Left ventricle myocardium inferior (tissue), 1 donor: ENCODE measurements at places on chromosomes 13 and 19. TPM values are rescaled to one million over a fixed set of nuclear protein-coding genes. Genes with fewer than 3 reads are reported as not detected.

GRCh38 chr13:30985637-30986205 is 53.3 kb downstream of the TEX26 start:
- no peaks in the 10 kb centered on the region for H3K36me3 ChIP-seq
- peaks cover 31% of the 10 kb centered on the region for H3K27me3 ChIP-seq
- H3K4me3 ChIP-seq: no peak overlapping the region
- H3K4me1 ChIP-seq: no peaks in the 10 kb centered on the region
- H3K27ac ChIP-seq: no peak overlapping the region
- DNase-seq: no peak

- DNase-seq: no peak
- H3K36me3 ChIP-seq: peaks cover 26% of the 10 kb centered on the region
- no peak overlapping the region for H3K27ac ChIP-seq
- no peaks in the 10 kb centered on the region for H3K27me3 ChIP-seq
- H3K4me1 ChIP-seq: peaks cover 42% of the 10 kb centered on the region
Measured at GRCh38 chr19:3622224-3622623, 4.4 kb downstream of the CACTIN start.

DNA sequence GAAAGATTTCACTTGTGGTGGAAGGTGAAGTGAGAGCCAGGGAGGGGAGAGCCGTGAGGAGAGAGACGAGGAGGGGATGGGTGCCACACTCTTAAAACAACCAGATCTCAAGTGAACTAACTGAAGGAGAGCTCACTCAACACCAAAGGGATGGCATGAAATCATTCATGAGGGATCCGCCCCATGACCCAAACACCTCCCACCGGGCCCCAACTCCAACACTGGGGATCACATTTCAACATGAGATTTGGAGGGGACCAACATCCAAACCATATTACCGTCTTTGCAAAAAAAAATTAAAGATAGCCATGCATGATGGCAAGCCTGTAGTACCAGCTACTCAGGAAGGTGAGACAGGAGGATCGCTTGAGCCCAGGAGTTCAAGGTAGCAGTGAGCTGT is 34.9 kb upstream of the POP4 start:
- no peak overlapping the region for H3K4me3 ChIP-seq
- no peaks in the 10 kb centered on the region for H3K4me1 ChIP-seq
- H3K27ac ChIP-seq: no peak overlapping the region
- DNase-seq: no peak
- peaks cover 92% of the 10 kb centered on the region for H3K27me3 ChIP-seq

DNA sequence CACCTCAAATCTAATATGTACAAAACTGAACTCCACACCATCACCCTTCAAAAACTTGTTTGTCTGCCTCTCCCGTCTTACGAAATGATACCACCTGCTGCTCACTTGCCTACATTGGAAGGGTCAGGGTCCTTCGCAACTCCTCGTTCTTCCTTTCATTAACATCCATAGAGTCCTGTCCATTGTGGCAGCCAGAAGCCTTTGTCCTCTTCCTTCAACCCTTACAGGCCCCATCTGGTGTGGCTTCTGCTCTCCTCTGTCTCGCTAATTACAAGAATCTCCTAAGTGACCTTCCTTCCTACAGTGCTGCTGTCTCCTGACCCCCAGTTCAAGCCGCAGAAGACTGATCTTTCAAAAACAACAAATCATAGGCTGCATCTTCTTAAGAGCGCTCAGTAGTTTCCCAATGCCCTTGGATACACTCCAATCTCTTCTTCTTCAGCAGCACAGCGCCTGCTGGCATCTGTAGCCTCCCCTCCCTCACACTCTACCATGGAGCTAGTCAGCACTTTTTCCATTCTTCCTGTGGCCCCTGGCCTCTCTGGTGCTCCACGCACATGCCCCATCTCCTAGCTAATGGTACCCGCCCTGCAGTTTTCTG is 382.7 kb downstream of the LIG4 start:
- H3K4me1 ChIP-seq: no peaks in the 10 kb centered on the region
- H3K27ac ChIP-seq: no peak overlapping the region

ERICH6B gene
- not detected for total RNA-seq

GRCh38 chr13:39405596-39406205 is 197.3 kb downstream of the LHFPL6 start:
- DNase-seq: no peak
- H3K27me3 ChIP-seq: no peaks in the 10 kb centered on the region
- no peaks in the 10 kb centered on the region for H3K36me3 ChIP-seq
- H3K4me1 ChIP-seq: peaks cover 94% of the 10 kb centered on the region

GRCh38 chr19:6271721-6272410 is 7.9 kb downstream of the MLLT1 start:
- peak overlapping the region; percentile 56 for H3K4me3 ChIP-seq
- peak overlapping the region; percentile 93 for H3K27ac ChIP-seq
- DNase-seq: peak; percentile 93
- peaks cover 32% of the 10 kb centered on the region for H3K36me3 ChIP-seq
- H3K27me3 ChIP-seq: no peaks in the 10 kb centered on the region

- H3K27me3 ChIP-seq: no peaks in the 10 kb centered on the region
- no peak overlapping the region for H3K4me3 ChIP-seq
- peaks cover 39% of the 10 kb centered on the region for H3K4me1 ChIP-seq
- peaks cover 7% of the 10 kb centered on the region for H3K36me3 ChIP-seq
- no peak for DNase-seq
Measured at GRCh38 chr13:51396352-51396751, 56.5 kb downstream of the INTS6 start.

MEIOSIN gene
- total RNA-seq: not detected

IGLON5 gene
- not detected for total RNA-seq

DNA sequence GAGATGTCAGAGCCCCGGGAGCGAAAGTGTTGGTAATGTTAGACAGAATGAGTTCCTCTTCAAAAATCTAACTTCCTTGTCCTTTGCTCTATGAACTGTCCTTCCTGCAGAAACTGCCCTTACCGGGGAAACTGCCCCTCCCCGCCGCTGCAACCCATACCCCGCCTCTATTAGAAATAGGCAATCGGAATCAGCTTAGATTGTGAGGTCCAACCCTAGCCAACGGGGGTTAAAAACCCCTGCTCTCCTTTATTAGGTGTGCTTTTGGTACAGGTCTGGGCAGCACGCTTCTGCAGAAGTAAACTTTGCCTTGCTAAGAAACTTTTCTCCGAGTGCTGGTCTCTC is 11.5 kb upstream of the CAPNS1 start:
- no peaks in the 10 kb centered on the region for H3K27me3 ChIP-seq
- H3K36me3 ChIP-seq: peaks cover 26% of the 10 kb centered on the region
- H3K27ac ChIP-seq: peak overlapping the region; percentile 94

DNA sequence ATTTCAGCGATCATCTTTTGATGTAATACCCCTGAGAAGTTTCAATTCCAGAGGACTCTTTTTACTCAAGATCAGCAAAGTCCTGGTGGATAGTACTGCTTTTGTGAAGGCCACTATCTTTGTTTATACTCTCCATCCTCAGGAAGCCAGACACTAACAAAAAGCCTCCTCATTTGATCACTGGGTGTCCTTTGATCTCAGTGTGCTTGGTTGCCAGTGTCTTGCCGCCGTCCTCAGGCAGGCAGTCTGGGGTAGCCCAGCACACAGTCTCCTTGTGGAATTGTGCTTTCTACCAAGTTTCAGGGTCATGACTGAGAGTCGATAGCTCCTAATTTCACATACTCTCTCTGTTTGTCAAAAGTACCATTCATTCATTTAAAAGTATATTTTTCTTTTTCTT is 762.2 kb downstream of the EFNB2 start:
- no peak overlapping the region for H3K27ac ChIP-seq
- H3K36me3 ChIP-seq: no peaks in the 10 kb centered on the region
- no peaks in the 10 kb centered on the region for H3K4me1 ChIP-seq
- H3K4me3 ChIP-seq: no peak overlapping the region

C1QTNF9 gene
- total RNA-seq: 3.0 TPM

DNA sequence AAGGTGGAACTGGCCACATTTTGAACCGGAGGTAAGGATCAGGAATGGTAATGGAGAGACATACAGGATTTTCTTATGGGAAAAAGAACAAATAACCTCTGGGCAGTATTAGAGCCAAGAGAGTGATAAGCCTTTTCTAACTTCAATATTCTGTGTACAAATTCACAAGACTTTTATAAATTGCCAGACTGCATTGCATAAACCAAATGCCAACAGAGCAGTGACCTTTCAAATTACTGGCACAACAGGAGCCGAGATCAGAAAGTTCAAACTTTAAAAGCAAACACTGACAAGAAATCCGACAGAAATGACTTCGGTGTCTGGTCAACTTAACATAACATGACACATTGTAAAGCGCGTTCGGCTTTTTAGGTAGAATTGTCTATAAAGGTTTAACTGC is 737.1 kb downstream of the GPC5 start:
- no peak overlapping the region for H3K4me3 ChIP-seq
- DNase-seq: no peak
- no peaks in the 10 kb centered on the region for H3K36me3 ChIP-seq
- no peaks in the 10 kb centered on the region for H3K27me3 ChIP-seq

NLRP5 gene
- not detected for total RNA-seq

GRCh38 chr13:113495494-113496210 is 5.1 kb upstream of the DCUN1D2 start:
- peak overlapping the region; percentile 95 for H3K27ac ChIP-seq
- H3K36me3 ChIP-seq: peaks cover 50% of the 10 kb centered on the region
- H3K4me3 ChIP-seq: peak overlapping the region; percentile 41
- DNase-seq: no peak

GRCh38 chr13:38417727-38418126 is 68.1 kb downstream of the UFM1 start:
- DNase-seq: no peak
- H3K4me1 ChIP-seq: peaks cover 18% of the 10 kb centered on the region
- H3K4me3 ChIP-seq: no peak overlapping the region

GRCh38 chr19:4774136-4774535 is 17.4 kb upstream of the FEM1A start:
- no peak overlapping the region for H3K4me3 ChIP-seq
- no peak for DNase-seq
- H3K4me1 ChIP-seq: no peaks in the 10 kb centered on the region
- no peak overlapping the region for H3K27ac ChIP-seq
- no peaks in the 10 kb centered on the region for H3K36me3 ChIP-seq
- peaks cover 27% of the 10 kb centered on the region for H3K27me3 ChIP-seq

- peaks cover 49% of the 10 kb centered on the region for H3K4me1 ChIP-seq
- DNase-seq: no peak
- peaks cover 91% of the 10 kb centered on the region for H3K27me3 ChIP-seq
- H3K4me3 ChIP-seq: peak overlapping the region; percentile 50
- no peak overlapping the region for H3K27ac ChIP-seq
- H3K36me3 ChIP-seq: no peaks in the 10 kb centered on the region
Measured at GRCh38 chr19:10421240-10422045, 1.1 kb downstream of the PDE4A start.

GRCh38 chr13:77740097-77740735 is 42.7 kb downstream of the SLAIN1 start:
- peaks cover 1% of the 10 kb centered on the region for H3K4me1 ChIP-seq
- no peak overlapping the region for H3K4me3 ChIP-seq
- H3K27ac ChIP-seq: no peak overlapping the region
- DNase-seq: no peak
- no peaks in the 10 kb centered on the region for H3K27me3 ChIP-seq

SYCN gene
- total RNA-seq: not detected

GRCh38 chr13:69324090-69324886 is 783.3 kb upstream of the ATXN8OS start:
- H3K4me3 ChIP-seq: no peak overlapping the region
- DNase-seq: no peak
- no peak overlapping the region for H3K27ac ChIP-seq
- no peaks in the 10 kb centered on the region for H3K36me3 ChIP-seq

DNA sequence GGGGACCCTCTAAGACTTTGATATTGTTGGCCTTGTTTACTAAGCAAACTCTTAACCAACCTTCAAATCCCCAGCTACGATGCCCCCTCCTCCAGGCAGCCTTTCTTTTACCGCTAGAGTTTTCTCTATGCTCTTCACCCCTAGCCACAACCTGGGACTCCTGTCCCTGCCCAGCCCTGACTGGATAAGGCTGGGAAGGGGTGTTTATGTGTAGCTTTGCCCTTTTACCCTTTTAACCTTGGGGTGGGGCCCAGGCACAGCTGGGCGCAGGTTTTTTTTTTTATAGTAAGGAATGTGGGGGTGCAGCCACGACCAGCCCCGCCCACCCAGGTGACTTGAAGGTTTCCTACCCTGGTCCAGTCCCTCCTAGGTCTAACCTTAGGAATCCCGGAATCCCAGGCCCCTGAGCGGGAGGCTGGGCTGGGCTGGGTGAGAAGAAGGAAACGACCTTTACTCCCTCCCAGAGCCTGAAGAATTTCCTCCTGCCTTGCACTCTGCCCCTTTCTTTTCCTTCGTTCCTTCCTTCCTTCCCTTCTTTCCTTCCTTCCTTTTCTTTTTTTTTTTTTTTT is 12.2 kb downstream of the TJP3 start:
- peaks cover 72% of the 10 kb centered on the region for H3K27me3 ChIP-seq
- H3K36me3 ChIP-seq: no peaks in the 10 kb centered on the region
- no peak overlapping the region for H3K4me3 ChIP-seq
- no peak overlapping the region for H3K27ac ChIP-seq
- DNase-seq: no peak

DNA sequence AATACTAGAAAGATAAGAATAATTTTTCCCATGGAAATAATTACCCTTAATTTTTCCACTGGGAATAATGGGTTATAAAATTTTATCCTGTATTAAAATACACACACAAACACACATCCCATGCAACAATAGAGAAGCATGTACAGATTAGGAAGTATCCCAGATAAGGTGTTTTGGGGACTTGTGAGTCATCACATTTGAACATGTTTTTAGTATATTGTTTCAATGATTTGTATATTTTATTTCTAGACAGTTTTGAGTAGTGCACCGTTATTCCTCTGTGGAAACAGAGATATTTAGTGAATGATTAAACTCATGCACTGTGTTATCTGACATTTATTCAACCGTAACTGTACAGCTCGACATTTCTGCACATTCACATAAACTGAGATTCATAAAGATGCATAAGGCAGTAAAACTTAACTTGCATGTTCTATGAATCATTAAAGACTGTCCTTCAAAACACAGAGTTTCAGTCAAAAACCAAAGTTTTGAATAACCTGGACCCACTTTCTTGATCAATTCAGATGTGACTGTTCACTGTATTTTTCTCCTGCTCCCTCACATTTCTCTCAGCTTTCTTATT is 30.1 kb downstream of the KLF12 start:
- H3K27me3 ChIP-seq: no peaks in the 10 kb centered on the region
- DNase-seq: no peak
- H3K27ac ChIP-seq: no peak overlapping the region
- H3K36me3 ChIP-seq: no peaks in the 10 kb centered on the region
- peaks cover 46% of the 10 kb centered on the region for H3K4me1 ChIP-seq
- H3K4me3 ChIP-seq: no peak overlapping the region

GRCh38 chr19:19179548-19180441 is 9.7 kb upstream of the MEF2B start:
- H3K27ac ChIP-seq: no peak overlapping the region
- peaks cover 53% of the 10 kb centered on the region for H3K36me3 ChIP-seq
- no peak for DNase-seq
- H3K4me1 ChIP-seq: no peaks in the 10 kb centered on the region
- no peaks in the 10 kb centered on the region for H3K27me3 ChIP-seq
- no peak overlapping the region for H3K4me3 ChIP-seq

- H3K36me3 ChIP-seq: no peaks in the 10 kb centered on the region
- peak overlapping the region; percentile 86 for H3K27ac ChIP-seq
- peaks cover 55% of the 10 kb centered on the region for H3K4me1 ChIP-seq
- H3K27me3 ChIP-seq: peaks cover 55% of the 10 kb centered on the region
- no peak for DNase-seq
Measured at GRCh38 chr13:57634839-57635165, 3.3 kb downstream of the PCDH17 start.

PRR19 gene
- not detected for total RNA-seq

- peaks cover 34% of the 10 kb centered on the region for H3K36me3 ChIP-seq
- H3K4me3 ChIP-seq: no peak overlapping the region
- peak overlapping the region; percentile 23 for H3K27ac ChIP-seq
- H3K27me3 ChIP-seq: no peaks in the 10 kb centered on the region
- no peak for DNase-seq
- H3K4me1 ChIP-seq: peaks cover 42% of the 10 kb centered on the region
Measured at GRCh38 chr19:9580728-9581127, 3.6 kb downstream of the ZNF121 start.
